ENCODE measurements at places on chromosomes 3 and 15.

DNA sequence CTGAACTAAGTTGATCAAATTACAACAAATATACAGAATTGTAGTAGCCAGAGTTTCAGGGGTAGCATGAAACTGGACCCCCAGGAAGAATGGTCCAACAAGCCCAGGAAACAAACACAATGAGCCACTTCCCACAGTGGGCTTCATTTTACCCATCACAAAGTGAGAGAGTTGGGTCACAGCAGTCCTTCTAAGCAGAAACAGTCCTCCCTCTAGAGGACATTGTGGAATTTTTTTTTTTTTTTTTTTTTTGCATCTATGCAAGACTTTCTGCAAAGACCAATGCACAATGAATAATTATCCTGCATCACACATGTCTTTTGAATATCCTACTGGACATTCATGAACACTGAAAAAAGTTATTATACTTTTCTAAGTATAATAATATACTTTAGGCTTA is 73.8 kb upstream of the ATP13A5 start:
- DNase-seq = no peak

- DNase-seq = no peak
Observed at GRCh38 chr15:60788692-60789103, 309.8 kb upstream of the ICE2 start.

GRCh38 chr3:196260784-196261183 is 26.7 kb downstream of the PCYT1A start:
- DNase-seq = no peak

DNA sequence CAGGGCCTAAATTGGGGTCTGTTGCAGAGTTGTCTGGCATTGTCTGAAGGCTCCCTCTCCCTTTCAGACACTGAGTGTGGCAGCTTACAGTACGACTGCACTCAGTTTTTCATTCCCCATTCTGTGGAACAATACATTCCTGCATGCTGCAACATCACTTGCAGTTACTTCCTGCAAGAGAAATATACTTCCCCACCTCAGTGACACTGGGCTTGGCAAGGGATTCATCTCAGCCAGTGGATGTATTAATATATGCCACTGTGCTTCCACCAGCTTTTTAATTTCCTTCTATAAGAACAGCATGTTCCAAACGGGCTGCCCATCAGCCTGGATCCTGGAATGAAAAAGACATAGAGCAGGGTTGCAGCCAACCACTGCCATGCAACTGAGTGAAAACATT is 23.1 kb downstream of the B3GALNT1 start:
- DNase-seq = no peak

GRCh38 chr3:105118905-105119304 is 247.8 kb upstream of the ALCAM start:
- DNase-seq = no peak

DNA sequence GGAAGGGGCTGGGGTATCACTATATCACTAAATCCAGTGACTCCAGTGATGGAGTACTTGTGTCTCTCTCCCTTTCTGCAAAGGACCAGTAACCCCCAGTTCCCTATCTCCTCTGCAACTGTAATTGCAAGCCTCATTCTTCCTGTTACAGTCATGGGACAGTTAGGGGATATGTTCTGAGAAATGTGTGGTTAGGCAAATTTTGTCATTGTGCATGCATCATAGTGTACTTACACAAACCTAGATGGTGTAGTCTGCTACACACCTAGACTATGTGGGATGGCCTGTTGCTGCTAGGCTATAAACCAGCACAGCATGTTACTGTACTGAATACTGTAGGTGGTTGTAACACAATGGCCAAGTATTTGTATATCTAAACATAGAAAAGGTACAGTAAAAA is 2.2 kb downstream of the VPS8 start:
- no peak for DNase-seq

DNA sequence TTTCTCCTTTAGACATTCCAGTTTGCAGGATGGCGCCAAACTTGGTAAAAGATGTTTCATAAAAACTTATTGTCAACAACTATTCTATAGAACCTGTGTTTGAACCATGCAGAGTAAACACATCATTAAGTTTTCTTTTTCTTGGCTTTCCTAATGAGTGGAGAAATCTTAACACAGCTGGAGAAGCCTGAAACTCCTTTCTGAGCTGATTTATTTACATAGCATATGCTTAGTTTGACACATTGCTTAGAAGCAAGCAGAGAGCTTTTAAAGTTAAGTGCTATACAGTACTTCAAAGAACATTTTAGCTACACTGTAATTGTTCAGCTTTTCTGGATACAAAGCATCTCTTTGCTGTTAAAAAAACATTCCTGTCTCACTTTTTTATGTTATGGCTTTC is 61.0 kb upstream of the PAQR5 start:
- no peak for DNase-seq

DNA sequence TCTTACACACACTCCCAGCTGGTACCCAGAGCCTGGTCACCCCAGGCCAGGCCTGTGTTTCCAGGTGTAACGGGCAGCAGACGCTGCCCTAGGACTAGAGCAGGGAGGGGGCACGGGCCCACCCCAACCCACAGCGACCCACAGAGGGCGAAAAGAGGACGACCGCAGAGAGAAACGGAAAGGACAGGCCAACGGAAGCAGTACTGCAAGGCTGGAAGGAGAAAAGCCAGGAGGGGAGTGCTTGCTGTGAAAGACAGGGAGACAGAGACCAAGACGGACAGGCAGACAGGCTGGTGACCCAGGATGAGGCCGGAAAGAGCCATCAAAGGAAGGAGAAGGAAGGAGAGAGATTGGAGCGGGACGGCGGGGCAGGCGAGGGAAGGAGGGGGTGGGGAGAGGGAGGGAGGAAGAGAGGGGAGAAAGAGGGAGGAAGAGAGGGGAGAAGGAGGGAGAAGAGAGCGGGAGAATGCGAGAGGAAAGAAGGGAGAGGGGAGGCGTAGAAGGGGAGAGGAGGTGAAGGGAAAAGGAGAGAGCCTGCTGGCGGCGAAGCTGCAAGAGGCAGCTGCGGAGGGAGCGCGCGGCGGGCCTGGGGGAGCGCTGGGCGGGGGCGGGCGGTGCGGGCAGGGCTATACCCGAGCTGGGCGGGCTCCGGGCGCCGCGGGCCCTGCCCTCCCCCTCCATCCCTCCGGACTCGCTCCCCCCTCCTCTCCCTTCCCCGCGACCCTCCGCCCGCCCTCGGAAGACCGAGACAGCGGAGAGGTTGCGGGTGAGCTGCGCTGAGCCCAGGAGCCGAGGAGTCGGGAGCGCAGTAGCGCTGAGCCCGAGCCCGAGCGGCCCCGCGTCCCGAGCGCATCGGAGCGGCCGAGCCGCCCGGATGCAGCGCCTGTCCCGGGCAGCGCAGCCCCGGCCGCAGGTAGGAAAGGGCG is at the start of gene SLC6A1:
TSS of gene SLC6A1 (plus strand) at position 732 of the 926 bp plus-strand sequence. CDS start 24,464 bp downstream, outside the sequence.
- no peak for DNase-seq

- DNase-seq = no peak
Observed at GRCh38 chr3:195107593-195107992, 163.4 kb downstream of the XXYLT1 start.

- DNase-seq = peak; percentile 76
Observed at GRCh38 chr15:74950078-74950908, 6.3 kb downstream of the RPP25 start.

DNA sequence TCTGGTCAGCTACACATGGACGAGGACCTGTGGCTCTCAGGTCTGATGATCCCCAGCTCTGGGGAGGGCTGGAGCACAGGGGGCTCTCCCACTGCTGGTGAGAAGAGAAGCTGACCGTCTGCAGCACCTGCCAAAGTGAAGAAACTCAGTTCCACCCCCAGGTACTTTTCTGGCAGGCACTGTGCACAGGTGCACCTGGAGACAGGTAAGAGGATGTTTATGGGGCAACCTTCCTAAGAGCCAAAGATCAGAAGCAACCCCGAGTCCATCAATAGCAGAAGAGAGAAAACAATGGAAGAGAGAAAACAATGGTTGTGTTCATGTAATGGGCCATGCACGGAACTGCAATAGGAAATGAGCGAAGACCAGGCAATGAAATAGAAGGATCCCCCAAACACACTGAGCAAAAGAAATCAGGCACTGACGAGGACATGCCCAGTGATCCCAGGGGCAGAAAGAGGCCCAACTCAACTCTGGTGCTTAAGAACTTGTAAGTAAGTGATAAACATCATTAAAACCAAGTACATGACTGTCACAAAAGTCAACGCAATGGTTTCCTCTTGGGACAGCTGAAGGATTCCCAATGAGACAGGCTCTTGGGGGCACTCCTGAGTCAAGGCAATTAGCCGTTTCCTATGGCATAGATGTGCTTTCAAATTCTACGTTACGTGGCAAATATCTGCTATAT is 95.0 kb upstream of the ALDH1A3 start:
- DNase-seq = no peak

GRCh38 chr3:177236704-177237103 is 39.4 kb upstream of the TBL1XR1 start:
- DNase-seq = no peak

- DNase-seq = no peak
Observed at GRCh38 chr15:49902685-49903501, 216.1 kb downstream of the ATP8B4 start.

- DNase-seq = no peak
Observed at GRCh38 chr3:100682056-100682853, 27.0 kb upstream of the TFG start.

DNA sequence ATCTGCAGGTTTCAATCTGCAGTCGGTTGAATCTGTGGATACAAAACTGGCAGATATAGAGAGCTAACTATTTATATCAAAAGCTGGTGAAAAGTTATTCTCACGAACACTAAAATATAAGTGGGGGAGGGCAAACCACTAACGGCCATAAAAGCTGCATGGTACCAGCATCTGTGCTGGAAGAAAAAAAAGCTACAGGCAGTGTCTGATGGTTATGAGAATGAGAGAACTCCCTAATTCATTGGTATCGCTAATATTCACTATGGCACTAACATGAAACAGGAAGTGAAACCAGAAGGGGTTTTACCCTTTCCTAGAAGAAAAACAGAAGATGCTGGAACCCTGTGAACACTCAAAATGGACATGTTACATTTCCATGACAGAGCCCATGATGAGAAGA is 15.9 kb downstream of the CEP70 start:
- no peak for DNase-seq

- no peak for DNase-seq
Observed at GRCh38 chr3:124557-125179, 71.9 kb upstream of the CHL1 start.

DNA sequence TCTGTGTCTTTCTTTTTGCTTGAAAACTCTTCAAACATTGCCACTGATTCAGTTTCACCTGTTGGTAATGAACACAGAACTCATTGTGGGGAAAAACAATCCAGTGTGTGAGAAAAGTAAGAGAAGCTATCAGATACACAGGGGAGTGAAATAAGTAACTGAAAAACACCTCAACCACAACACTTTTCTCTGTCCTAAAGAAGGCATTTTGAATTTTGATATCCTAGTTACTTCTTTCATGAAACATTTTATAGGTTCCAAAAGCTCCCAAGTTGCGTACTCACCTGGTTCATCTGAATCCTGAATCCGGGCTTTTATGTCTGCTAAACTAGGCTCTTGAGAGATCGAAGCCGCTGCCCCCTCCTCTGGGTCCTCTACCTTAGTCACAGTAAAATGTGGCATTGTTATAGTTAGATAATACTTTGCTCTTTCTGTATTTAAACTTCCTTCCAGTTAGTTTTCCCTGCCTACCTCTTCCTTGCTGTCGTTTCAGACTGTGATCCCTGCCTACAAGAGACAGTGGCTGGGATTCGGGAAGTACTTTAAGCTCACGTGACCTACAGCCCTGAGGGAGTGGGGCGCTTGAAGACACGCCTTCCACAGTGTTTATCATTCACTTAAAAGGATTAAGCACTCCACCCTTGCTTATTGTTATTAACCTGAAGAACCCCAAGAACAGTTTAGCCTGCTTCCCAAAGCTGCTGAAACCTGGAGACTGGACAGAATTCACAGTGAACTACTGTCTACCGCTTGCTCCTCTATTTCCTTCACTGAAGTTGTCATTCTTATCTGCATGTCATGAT is 19.1 kb downstream of the SLC12A6 start:
- DNase-seq = no peak

DNA sequence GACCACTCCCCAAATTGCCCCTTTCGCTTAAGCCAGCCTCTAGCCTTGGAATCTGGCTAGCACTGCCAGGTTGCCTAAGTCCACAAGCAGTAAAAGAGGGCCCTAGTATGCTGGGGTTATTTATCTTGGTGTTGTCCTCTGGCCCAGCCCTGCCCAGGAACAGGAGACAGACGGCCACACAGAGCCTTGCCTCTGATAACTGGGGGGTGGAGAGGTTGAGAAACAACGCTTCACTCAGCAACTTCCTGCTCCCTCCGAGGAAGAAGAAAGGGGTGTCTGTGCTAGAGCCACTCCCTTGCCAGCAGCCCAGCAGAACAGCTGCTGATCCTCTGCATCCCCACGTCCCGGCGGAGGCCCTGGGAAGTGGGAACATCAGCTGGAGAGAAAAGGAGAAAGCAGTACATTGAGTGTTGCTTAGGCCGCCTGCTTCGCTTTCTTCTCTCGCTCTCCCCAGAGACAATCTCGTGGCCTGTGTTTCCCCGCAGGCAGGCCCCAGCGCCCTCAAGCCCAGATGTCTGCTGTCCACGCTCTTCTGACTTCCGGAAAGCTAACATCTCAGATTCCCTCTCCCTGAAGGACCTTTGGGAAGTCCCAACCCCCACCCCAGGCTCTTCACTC is 22.6 kb upstream of the C3orf70 start:
- no peak for DNase-seq

DNA sequence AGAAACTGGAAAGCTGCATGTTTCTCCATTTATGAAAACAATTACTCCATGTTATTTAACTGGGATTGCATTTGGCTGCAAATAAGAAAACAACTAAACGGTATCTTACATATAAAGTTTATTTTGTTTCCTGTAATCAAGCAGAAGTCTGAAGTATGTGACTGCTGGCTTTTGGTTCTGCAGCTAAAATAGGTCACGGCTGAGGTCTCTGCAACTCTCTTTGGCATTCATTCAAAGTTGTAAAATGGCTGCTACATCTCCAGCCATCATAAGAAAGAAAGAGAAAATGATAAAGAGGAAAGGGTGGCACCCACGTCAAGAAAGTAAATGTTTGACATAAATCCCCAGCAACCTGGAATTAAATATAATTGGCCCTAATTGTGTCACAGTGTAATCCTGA is 406.1 kb downstream of the TBC1D5 start:
- DNase-seq = no peak

DNA sequence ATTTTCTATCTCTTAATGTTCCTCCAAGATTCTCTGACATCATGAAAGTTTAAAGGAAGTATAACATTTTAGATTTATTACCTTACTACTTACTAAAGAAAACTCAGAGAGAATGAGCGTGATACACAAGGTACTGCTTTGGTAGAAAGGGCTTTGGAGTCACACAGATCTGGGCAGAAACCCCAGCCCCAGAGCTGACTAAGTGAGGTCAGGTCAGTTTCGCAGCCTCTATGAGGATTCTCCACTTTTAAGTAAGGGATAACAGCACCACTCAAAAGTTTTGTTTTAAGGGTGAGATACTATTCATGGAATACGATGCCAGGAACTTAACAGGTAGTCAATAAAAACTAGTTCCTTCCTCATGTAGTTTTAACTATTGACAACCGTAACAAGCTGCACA is 76.1 kb downstream of the CLDN11 start:
- no peak for DNase-seq

DNA sequence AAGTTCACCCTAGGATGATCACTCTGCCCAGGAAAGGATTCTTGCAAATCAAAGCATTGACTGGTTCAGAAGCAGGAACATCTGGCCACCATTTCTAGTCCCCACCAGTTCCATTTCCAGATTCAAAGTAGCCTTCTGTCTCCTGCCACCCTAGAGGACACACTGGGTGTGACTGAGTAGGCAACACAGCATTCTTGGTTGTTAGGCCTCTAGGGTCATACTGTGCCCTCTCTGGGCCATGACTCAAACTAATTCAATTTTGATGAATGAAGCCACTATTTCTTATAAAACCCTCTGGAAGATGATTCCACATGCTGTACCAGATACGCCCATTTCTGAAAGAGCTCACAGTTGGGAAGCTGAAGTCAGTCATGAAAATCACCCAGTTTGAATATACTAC is 69.7 kb downstream of the WDR76 start:
- DNase-seq = no peak
